ENCODE measurements at places on chromosomes 3 and 15. TPM values are rescaled to one million over a fixed set of nuclear protein-coding genes. Genes with fewer than 3 reads are reported as not detected.

DNA sequence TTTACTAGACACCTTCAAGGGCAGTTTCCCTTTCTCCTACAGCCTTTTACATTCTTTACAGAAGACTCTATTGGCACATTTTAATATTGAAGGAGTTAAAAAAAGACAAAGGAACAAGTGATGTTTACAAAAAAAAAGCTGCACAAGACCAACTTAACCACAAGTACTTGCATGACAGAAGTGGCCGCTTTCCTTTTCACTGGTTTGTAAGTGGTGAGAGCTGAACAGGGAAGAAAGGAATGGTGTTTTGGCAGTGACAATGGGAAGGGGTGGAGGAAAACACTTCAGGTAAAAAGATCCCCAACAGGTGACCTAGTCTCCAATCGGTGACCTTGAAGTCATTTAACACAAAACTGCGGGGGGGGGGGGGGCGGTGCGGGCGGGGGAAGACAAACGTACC, 1.1 kb downstream of the WDR72 start:
- no peak for DNase-seq

HEG1 gene
- 12.8 TPM for total RNA-seq

DNA sequence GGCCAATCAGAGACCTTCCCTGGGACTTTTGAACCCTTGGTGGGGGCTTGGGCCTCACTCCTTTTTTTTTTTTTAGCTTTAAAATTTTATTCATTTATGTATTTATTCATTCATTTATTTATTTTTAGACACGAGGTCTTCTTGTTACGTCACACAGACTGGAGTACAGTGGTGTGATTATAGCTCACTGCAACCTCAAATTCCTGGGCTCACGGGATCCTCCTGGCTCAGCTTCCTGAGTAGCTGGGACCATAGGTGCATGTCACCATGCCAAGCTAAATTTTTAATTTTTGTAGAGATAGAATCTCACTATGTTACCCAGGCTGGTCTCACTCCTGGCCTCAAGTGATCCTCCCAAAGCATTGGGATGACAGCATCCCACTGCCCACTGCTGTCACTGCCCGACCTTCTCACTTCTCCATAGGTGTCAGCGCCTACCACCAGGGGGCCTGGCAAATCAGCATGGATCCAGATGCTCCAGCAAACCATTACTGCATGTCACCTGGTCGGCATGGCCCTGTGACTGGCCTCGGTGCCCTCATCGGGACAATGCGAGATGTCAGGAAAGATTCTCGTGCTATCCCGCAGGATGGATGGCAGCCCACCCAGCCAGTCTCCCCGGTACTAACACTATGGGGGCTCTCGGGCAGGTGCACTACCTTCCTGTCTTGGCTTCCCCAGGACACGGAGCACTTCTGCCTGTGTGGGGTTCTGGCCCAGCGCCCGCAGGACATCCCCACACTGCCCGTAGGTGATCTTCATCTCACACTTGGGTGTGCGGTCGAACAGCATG, 3.0 kb downstream of the MYL3 start:
- peak; percentile 42 for DNase-seq

GRCh38 chr15:68910816-68911215, 19.5 kb upstream of the SPESP1 start:
- no peak for DNase-seq

NME9 gene
- 1.1 TPM for total RNA-seq

SEMA3B gene
- total RNA-seq: 179 TPM

SLC22A13 gene
- 0.85 TPM for total RNA-seq

DNA sequence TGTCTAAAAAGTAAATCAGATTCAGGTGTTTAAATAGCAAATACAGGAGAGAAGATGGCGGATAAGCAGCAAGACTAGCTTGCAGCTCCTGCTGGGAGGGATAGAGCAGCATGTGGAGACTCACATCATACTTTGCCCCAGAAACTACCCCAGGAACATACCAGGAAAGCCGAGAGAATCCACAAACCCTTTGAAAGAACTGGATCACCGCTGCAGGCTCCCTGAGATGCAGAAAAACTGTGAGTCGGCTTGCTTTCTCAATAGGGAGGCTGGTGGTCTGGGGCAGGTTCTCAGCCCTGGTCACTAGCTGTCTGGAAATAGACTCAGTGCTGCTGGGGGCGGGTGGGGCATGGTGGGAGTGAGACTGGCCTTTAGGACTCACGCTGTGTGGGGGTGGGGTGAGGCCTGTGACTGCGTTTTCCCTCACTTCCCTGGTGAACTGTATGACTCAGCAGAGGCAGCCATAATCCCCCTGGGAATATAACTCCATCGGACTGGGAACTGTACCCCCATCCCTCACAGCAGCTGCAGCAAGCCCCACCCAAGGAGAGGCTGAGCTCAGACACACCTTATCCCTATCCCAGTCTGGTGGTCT, 142.8 kb downstream of the CNTN6 start:
- no peak for DNase-seq

DNA sequence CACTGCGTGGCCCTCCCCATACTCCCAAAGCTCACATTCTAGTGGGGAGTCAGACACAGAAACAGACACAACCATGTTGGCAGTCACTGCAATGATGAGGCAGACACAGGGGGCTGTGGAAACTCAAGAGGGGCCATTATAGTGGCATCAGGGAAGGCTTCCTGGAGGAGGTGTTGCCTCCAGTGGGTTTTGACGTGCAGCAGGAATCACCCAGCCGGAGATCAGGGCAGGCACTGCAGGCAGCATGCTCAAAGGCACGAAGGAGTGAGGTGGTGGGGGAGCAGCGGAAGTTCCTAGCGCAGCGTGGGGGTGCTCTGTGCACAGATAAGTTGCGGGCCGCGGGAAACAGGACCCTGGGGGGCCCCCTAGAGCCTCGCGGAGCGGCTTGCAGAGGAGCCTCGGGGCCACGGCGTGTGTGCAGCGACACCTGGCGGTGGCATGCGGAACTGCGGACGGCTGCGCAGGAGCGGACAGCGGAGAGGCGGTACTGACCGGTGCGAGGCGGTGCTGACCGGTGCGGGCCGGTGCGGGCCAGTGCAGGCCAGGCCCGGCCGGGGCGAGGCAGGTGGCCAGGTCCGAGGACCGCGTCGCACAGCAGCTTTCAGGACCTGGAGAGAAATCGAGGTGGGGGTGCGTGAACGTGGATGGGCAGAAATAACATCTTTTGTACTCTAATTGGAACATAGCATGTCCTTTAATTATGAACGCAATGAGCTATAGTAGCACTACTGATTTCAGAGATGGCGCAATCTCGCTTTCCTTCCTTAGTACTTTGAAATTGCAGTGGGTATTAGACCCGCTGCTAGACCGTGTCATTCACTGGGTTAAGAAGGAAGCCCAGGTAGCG, 101.5 kb downstream of the FBLN2 start:
- peak; percentile 93 for DNase-seq

GRCh38 chr3:125186261-125186787, 26.2 kb downstream of the SLC12A8 start:
- no peak for DNase-seq

DNA sequence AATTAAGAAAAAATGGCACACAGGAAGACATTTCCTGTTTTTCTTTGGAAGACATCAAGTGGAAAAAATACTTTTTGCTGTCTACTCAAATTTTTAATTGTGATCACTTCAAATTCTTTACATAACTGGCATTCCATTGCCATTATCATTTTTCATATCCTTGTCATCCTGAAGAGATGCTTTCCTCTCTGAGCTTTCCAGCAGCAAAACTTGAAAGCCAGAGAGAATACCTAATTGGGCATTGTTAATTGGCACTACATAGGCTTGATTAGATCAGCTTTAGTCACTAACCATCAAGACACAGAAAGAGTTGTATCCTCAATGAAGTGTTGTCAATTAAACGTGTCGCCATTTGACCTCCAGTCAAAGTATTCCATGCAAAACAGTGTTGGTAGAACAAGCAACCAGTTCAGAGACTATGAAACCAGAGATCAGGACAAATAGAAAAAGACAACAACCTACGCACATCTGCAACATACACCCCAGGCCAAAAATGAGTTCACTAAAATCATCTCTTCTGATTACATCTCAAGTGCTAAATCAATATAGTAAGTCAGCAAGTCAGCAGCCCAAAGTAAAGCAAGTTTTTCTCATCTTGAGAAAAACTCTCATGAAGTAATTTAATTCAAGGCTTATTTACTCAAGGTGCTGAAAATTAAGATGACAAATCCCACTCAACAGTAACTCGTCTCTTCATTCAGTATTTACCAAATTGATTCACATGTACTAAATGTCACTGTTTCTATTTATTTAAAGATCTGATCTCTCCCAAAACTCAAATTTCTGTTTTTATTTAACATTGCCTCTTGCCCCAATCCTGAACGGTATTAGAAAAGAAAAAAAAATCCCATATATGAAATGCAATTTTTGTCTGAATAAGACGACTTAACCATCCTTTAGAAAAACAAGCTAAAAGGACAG, 123.0 kb downstream of the SUCLG2 start:
- DNase-seq: no peak

RHOA gene
- total RNA-seq: 248 TPM

SLITRK3 gene
- total RNA-seq: 0.81 TPM

GRCh38 chr3:171054921-171055320, 28.4 kb upstream of the SLC2A2 start:
- DNase-seq: no peak

- no peak for DNase-seq
Measured at GRCh38 chr3:183449791-183450190, 21.4 kb upstream of the MCF2L2 start.

DNA sequence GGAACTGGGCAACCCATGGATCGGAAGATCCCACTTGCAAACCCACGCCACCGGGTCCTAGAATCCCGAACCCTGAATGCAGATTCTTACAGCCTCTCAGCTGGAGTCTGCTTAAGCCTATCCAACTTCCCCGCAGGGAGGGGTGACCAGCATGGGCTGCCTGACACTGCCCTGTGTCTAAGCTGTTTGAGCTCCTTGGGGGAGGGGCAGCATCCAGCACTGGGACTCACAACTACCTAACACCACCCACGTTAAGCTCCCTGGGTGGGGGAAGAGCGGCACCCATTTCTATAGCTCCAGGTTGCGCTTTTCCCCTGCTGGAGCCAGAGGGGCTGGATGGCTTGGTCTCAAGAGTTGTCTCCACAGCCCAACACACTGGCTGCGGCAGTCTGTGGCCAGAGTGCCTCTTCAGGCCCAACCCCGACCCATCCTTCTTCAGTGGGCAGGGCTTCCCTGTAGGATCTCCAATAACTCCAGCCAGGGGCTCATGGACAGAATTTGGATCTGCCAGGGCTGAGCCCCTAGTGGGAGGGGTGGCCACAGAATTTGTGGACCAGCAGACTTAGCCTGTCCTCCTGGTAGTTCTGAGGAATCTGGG, 649.2 kb downstream of the TUSC7 start:
- DNase-seq: peak; percentile 17

DNA sequence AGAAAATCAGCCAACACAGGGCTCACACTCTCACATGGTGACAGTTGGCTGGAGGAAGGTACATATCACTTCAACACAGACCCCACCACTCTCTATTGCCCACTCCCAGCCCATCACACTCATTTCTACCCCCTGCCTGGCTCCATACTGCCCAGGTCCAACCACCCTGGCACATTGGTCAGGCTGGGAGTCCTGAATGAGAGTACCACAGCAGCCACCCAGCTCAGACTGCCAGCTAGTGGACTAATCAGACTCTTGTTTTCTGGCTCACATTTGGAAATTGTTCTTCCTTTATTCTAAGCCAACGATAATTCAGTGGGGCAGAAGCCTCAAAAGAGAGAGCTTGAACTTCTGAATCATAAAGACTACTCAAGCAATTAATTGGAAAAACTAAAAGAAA, 20.0 kb downstream of the MRPL46 start:
- DNase-seq: no peak

DNA sequence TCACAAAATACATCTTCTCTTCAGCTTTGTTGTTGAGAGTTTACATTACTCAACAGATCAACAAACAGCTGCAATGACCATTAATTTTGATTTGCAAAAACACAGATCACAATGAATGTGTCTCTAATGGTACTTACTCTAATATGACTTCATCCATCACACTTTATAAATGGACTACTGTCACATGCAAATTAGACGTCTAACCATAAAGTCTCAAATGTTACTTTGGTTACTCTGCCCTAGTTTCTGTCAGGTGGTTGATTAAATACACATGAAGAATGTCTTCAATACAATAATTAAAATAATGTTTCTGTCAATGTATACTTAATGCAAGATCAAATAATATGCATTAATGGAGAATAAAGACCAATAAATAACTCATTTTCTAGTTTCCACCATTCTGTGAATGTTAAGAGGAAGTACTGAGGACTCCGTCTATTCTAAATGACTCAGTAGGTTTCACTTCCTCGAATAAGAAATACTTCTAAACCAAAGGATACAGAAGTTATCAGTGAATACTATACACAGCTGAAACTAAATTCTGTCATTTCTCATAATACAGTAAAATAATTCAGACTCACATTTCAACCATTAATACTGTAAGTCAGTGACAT, 145.8 kb downstream of the CBLB start:
- no peak for DNase-seq

DNA sequence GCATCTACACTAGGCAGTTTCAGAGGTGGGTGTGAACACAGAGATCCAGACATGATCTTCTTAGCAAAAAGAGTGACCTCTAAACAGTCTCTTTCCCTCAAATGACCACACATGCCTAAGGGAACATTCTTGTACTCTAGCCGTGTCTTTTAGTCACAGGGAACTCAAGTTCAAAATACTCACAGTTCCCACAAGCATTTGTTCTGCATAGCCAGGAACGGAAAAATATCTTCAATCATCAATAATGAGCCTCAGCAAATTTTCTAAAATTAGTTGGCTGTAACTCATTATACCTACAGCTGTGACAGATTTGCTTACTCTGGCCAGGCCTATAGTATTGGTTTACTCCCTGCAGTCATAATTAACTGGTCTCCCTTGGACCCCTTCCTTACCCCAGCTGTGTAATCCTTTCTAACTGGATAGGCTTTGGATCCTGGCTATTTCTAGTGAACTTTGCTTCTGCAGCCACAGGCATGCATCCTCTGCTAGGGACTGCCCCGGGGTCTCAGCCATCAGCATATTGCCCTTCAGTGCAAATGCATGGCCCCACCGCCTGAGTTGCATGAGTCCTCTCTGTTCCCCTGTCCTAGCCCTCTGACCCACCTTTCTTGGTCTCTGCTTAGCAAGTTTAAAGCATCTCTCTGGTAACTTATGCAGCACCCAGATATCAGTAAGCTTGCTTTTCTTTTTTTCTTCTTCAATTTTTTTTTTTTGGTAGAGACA, 56.0 kb upstream of the HACD2 start:
- no peak for DNase-seq

- DNase-seq: no peak
Measured at GRCh38 chr3:153247331-153248330, 85.6 kb downstream of the RAP2B start.

DNA sequence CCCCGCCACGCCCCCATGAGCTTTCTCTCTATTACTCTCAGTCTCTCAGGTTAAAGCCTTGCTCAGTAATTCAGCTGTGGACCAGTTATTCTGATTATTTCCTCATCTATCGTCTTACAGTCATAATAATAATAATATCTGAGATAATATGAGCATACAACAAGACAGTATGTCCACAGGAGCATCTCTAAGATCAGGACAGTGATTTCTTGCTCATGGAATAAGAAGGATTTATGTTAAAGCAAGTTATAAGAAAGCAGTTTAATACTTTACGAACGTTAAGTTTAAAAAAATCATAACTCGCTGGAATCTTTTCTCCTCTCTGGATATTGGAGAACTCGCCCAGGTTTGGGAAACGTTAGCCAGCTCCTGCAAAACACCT, 643 bp upstream of the LMCD1 start:
- no peak for DNase-seq

TXNRD3 gene
- 21.6 TPM for total RNA-seq
